CD4-positive, alpha-beta T cell treated with Interleukin-2 at 100 ng/mL for 4 hours (primary cell): ENCODE measurements at places on chromosomes 13 and 19.

- no peak for DNase-seq
Measured at GRCh38 chr13:68927387-68928026, 1180.1 kb upstream of the ATXN8OS start.

- no peak for DNase-seq
Measured at GRCh38 chr19:33296488-33296971, 5.8 kb downstream of the CEBPA start.

GRCh38 chr19:41362143-41362847, 1.7 kb downstream of the B9D2 start:
- DNase-seq = no peak

- DNase-seq = no peak
Measured at GRCh38 chr13:70729369-70729768, 621.1 kb upstream of the KLHL1 start.

DNA sequence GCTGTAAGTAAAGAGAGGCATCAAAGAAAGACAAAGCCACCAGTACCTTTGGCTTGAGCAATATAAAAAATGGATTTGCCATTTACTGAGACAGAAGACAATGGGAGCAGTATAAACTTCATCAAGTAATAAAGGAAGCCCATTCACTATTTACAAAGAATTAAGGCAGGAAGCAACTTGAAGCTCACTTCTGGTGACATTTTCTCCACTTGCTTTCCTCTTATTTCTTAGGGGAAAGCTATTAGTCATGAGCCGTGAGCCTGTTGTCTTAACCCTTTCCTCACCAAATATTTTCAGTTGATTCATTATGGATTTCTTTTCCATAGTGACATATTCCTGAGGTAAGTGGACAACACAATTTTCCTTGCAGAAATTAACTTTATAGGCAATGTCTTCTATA, 156.8 kb downstream of the DNAJC3 start:
- DNase-seq = no peak

DNA sequence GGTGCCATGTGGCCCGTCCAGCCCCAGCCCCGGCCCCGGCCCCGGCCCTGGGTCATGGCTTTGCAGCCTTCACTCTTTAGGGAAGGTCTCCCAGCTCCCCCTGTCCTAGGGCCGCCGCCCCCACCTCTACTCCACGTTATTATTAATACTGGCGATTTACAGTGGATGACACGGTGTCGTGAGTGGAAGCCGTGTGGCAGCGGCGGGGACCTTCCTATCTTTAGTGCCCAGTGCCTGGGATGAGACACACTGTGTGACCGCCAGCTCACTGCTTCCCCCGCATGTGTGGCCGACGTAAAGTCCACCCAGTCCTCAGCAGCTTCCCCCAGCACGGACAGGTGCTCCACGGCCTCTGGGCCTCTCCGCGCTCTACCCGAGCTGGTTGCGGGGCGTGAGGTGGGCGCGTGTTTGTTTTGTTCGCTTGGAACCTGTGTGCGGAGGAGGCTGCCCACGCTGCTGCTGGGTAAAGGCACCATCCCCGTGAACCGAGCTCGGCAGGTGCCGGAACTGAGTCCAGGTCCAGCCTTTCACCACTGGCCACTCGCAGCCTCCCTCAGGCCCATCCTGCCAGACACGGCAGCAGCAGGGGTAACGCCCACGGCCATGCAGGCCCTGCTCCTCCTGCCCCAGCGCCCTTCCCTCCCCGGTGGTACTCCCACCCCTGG, 70.9 kb upstream of the MCF2L start:
- no peak for DNase-seq

GRCh38 chr19:10817291-10818038, 18.5 kb downstream of the TMED1 start:
- DNase-seq = no peak

DNA sequence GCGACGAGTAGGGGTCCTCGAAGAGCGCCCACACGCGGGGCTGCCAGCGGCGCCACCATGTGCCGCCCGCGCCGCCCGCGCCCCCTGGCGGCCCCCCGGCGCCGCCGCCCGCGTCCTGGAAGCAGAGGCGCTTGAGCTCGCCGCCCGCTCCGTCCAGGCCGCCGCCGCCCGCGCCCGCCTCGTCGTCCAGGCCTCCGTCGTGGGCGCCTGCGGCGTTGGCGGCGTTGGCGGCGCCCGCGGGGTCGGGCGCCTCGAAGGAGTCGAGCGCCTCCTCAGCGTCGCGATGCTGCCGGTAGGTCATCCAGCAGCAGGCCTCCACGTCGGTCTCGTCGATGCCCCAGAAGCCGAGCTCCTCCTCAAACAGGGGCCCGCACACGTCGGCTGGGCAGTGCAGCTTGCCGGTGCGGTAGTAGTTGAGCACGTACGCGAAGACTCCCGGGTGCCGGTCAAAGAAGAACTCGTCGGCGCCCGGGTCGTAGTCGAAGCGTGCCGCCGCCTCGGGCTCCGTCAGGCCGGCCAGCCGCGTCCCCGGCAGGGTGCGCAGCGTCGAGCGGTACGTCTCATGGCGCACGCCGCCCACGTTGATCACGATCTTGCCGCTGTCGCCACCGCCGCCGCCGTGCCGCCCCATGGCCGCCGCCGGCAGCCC, 829 bp downstream of the KCNC3 start:
- no peak for DNase-seq

- DNase-seq = no peak
Measured at GRCh38 chr19:23309926-23310325, 59.7 kb upstream of the ZNF724 start.

DNA sequence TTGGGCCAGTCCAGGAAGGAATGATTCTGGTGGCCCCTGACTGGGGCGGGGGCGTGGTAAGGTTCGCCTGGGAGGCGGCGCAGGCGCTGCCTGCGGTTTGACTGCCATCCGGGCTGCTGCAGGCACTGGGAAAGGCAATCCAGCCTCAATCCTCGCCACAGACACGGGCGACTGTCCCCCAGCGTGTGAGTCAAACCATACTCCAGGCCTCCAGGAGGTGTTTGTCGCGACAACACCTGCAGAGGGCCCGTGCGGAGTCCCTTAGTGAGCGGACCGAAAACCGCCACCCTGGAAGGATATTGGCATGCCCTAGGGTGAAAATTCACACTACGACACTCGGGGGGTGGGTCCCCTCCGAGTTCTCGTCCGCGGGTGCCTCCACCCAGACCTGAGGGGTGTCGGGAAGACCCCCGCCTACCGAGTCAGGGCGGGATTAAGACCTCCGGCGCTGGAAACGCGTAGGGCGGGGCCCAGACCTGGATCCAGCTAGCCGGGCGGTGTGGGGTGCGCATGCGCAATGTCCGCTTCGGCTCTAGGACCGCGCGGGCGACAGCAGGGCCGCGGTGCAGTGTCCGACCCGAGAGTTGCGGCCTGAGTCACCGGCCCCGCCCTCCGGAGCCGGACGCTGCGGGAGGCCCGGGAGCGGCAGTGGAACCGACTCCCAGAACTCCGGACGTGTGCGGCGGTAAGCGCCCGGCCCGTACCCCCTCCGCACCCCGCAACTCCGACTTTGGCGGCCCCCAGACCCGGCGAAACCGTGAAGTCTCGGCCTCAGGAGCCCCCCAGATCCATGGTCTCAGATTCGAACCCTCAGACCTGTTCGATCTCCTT, at the start of gene CAPNS1:
CAPNS1 (plus strand) TSS at position 594 of the 831 bp plus-strand sequence. CDS start 946 bp downstream, outside the sequence.
- DNase-seq = peak; percentile 95

DNA sequence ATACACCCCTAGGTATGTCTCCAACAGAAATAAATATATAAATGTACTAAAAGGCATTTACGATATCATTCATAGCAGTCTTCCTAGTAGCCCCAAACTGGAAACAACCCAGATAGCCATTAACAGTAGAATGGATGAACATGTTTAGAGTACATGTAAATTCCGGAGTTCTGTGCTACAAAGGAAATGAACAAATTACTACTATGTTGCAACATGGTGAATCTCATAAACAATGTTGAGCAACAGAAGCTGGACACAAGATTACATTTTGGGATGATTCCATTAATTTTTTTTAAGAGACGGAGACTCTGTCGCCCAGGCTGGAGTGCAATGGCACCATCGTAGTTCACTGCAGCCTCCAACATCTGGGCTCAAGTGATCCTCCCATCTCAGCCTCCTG, 5.9 kb upstream of the SLC7A10 start:
- no peak for DNase-seq

GRCh38 chr19:45575216-45575615, 9.4 kb downstream of the OPA3 start:
- DNase-seq = no peak

- DNase-seq = no peak
Measured at GRCh38 chr19:48558018-48558684, 6.2 kb downstream of the SULT2B1 start.

- DNase-seq = no peak
Measured at GRCh38 chr19:27718234-27718633, 1494.7 kb downstream of the UQCRFS1 start.

DNA sequence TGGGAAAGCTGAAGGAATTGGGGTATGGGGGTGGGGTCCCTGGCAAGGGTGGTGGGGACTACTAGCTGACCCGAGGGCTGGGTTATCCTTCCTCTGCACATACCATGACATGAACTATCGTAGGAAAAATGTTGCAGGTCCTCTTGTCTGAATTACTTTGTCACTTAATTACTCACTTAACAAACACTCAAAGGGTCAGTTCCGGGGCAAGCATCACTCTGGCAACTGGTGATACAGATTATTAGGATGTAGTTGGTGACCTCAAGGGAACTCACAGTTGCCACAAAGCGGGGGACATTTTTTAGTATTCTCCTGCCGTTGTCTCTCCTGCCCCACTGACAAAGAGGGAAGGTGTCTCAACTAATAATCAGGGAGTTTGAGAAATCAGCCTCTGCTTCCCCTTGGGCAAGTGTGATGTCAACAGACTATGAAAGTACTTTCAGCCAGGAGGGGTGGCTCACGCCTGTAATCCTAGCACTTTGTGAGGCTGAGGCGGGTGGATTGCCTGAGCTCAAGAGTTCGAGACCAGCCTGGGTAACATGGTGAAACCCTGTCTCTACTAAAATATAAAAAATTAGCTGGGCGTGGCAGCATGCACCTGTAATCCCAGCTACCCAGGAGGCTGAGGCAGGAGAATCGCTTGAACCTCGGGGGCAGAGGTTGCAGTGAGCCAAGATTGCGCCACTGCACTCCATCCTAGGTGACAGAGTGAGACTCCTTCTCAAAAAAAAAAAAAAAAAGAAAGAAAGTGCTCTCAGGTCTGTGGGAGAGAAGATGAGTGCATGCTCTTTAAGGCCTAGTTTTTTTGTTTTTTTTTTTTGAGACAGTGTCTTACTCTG, 10.3 kb downstream of the DNAJB1 start:
- DNase-seq = no peak

GRCh38 chr13:100131863-100132574, 43.1 kb downstream of the PCCA start:
- no peak for DNase-seq

DNA sequence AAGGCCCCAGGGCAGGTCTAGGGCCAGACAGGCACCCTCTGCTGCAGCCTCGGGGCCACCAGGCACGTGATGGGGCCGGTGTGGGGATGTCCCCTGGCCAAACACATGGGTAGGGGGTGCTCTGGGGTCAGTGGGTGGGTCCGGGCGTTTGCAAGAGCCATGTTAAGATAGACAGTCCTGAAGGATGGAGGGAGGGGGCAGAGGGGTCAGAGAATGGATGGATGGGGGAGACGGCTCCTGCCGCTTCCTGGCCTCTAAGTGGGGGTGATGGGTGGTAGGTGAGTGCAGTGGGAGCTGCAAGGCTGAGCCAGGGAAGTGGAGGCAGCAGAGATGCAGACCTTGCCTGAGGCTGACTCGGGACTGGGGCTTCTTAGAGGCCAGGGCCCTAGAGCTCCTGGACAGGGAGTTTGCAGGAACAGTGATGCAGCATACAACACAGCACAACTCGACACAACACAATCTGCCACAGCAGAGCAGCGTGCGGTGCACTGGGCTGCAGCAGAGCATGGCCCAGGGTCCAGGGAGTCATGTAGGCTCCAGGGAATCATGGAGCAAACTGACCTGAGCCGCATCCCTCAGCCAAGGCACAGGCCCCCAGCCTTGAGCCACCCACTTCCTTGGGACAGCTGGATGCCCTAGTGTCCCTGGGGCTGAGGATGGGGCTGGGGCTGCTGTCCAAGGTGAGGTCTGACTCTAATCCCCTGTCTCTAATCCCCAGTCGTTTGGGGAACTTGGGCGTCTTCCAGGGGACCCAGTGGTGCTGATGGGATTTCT, 97.5 kb downstream of the SCGB2B2 start:
- no peak for DNase-seq
